ENCODE measurements at places on chromosomes 2 and 18. TPM values are rescaled to one million over a fixed set of nuclear protein-coding genes. Genes with fewer than 3 reads are reported as not detected.

PDE1A gene
- not detected for total RNA-seq

TGOLN2 gene
- total RNA-seq: 94.1 TPM

CRACDL gene
- 0.12 TPM for total RNA-seq

BUB1 gene
- total RNA-seq: 61.7 TPM

KCNE4 gene
- total RNA-seq: not detected

LONRF2 gene
- total RNA-seq: 0.23 TPM

ZNF892 gene
- 4.7 TPM for total RNA-seq

CCDC178 gene
- not detected for total RNA-seq

All from activated CD4-positive, alpha-beta T cell treated with anti-CD3 and anti-CD28 coated beads, Interleukin-2, amount 10 ng/mL, durations not matched to agents 24 days and 14 days (primary cell).